Amniotic epithelial cell (primary cell): ENCODE measurements at places on chromosomes 2 and 18.

DNA sequence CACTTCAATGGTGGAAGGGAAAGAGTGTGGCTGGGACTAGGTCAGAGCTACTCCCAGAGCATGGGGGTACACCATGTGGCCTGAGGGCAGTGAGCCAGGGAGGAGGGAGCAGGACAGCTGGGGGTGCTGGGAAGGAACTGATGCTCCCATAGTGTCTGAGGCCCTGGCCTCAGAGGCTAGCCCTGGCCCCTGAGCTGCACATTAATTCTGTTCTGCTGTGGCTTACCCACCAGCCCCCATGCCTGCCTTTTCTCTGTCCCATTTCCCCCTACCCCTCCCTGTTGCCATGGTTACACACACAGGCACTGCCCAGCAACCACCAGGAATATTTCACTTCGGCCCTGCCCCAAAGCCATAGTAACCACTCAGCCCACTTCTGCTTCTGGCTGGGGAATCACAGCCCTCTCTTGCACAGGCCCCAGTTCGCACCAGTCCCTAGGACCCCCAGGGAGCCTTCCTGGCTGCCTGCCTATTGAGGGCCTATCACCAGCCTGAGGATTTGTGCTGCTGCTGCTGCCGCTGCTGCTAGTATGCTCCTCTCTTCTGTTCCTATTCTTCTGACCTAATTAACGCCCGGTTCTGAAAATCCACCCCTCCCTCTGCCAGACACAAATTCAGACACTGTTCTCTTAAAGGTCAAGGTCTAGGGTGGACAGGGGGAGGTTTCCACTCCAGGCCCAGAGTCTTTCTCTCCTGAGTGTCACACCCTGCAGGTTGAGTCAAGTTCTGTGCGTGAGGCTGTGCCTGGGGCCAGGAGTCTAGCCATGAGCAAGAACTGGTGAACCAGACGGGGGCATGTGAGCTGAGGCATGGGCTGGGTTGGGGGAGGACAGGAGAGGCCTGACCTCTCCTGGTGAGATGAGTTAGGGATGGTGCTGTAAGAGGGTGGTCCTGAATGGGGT, 87.1 kb upstream of the MCFD2 start:
- peak; percentile 29 for DNase-seq

DNA sequence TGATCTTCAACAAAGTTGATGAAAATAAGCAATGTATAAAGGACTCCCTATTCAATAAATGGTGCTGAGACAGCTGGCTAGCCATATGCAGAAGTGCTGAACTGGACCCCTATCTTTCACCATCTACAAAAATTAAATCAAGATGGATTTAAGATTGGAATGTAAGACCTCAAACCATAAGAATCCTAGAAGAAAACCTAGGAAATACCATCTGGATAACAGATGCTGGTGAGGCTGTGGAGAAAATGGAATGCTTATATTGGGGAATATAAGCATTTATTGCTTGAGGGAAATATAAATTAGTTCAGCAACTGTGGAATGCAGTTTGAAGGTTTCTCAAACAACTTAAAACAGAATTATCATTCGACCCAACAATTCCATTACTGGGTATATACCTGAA, 89.6 kb downstream of the GCA start:
- DNase-seq: no peak

- DNase-seq: no peak
Measured at GRCh38 chr2:109533823-109534222, 79.9 kb downstream of the SEPTIN10 start.

GRCh38 chr2:160394153-160394552, 99.5 kb downstream of the RBMS1 start:
- DNase-seq: no peak

DNA sequence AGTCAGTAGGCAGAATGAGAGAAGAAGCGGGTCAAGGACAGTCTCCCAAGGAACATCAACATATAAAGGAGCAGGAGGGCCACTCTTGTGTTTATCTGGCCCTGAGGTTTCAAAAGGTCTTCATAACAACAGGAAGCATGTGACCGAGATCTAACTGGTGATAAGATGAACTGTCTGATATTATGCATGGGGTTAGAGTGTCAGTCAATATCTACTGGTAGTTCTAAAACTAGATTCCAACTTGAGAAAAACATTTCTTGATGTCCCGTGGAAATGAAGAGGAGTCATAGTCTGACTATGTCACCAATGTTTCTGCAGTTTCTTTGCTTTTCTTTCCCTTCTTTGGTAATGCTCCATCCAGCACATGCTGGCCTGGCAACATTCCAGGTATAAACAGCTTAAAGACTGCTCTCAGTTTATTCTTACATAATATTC, 77.5 kb upstream of the ITPRID2 start:
- peak; percentile 51 for DNase-seq

DNA sequence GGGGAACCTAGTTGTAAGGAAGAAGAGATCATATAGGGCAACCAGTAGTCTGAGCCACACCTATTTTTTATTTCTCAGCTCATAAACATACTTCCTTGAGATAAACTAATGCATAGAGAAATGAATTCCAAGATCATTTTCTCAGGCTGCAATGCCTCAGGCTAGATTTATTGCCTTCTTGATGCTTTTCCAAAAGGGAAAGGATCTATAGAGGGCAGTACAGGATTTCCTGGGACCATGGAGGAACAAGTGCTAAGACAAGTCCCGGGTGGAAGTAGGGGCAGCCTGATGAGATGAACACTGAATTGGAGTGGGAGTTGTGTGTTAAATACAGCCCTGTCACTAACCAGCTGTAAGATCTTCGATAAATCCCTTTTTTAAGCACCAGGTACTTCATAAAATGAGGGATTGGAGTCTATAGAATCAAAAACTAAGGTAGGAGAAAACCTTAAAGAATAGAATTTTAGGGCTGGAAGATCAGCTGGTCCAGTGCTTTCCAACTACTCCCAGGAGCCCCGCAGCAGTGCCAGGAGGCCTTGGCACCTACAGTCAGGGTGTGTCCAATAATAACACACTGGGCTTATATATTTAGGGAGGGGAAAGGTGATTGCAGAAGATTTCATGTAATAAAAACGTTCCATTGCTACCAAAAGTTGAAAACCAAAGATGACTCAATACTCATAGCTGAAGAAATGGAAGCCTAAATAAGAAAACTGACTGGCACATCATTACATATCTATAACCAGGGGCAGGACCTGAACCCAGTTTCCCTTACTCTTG, 58.1 kb downstream of the SERTAD2 start:
- peak; percentile 42 for DNase-seq

DNA sequence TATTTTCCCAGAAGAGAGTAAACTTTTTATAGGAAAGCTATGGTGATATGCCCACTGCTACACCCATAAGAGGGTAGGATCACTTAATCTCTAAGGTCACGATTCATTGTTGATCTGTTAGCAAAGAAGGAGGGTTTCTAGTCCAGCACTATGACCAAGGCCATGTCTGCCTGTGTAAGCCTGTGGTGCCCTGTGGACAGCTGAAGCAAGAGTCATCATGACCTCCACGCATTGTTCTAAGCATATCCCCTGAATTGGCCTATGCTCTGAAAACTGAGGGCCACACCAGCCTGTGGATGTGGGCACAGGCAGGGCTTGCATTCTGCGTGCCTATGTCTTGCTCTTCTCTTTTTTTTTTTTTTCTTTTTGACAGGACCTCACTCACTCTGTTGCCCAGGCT, 89.8 kb upstream of the SMIM21 start:
- DNase-seq: no peak

GRCh38 chr2:237283131-237283928, 130.6 kb downstream of the COL6A3 start:
- DNase-seq: no peak

DNA sequence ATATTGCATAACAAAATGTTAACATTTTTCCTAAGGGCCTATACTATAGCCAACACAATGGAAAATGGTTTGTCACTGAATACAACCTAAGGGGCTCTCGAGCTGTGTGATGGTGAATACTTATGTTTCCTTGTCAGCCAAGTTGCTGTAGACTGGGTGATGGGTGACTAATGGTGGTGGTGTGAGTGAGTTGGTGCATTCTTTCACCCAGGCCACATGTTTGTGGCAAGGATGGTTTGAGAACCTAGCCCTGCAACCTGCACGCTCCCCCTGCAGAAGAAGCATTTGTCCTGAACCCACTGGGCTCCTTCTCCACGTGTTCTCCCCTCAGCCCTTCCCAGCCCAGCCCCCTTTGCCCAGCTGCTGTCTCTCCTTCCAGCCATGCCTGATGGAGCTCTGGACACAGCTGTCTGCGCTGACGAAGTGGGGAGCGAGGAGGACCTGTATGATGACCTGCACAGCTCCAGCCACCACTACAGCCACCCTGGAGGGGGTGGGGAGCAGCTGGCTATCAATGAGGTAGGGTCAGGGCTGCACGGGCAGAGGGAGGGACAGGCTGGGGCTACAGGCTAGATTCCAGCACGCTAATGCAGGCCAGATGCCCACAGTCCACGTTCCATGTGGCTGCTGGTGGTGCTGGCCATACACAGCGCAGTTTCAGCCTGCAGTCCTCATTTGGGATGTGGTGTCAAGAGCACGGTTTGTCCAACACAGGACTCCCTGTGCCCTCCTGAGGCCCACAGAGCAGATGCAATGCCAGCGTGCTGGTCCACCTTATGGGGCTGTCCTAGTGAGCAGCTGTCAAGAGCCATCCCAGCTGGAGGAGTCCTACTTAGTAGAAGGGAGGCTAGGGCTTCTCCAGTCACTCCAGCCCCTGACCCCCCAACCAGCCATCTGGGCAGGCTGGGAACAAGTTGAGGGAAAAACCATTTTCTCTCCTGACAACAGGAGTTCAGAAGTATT, 65.4 kb downstream of the FAM168B start:
- DNase-seq: no peak
